ENCODE measurements at places on chromosomes 11 and 22. TPM values are rescaled to one million over a fixed set of nuclear protein-coding genes. Genes with fewer than 3 reads are reported as not detected.
A peak's percentile ranks its signal among the peaks of the same experiment; 100 is the strongest.

LDHAL6A gene
- not detected for total RNA-seq

- no peak for DNase-seq
Measured at GRCh38 chr11:109040303-109040702, 375.4 kb downstream of the DDX10 start.

DNA sequence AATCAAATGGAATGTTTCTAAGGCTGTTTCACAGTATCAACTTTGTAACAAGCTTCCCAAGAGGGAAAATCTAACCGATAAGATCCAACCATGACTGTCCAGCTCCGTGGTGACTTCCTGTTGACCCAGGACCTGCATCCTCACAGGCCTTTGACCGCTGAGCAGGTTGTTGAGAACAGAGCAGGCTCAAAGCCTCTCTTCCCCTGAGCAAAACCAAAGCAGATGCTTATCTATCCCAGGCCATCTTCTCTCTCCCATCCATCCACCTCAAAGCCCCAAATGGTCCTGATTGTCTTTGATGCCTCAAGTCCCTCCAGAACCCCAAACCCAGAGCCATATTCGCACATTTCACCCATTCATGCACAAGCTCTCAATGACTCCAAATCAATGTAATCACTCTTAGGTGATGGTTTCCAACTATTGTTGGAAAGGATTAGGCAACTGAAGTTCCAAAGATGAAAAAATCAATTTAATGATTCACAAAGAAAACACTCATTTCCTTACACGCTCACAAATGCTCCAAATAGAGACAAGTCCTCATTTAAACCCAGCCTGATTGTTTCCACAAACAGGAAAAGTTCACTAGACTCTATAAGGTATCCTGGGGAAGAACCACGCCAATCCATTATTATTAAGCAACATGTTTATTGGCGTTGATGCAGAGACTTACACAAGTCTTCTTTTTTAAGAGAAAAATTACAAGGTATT is 48.7 kb downstream of the C11orf58 start:
- DNase-seq, result no peak

DNA sequence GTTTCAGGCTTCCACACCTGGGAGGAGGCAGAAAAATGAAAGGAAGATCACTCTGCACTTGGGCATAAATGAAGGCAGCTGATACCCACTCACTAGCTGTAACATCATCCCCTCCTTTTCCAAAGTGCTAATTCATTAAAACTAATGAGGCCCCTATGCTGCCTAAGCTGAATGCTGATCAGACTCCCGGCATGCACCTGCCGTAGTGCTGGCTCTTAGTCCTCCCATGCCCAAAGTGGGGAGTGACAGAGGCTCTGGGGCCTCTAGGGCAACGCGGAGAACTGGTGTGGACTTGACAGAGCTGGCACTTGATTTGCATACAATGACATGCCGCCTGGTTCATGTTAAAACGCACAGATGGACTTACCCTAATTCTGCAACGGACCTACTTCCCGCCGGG is 96.5 kb upstream of the NCAM1 start:
- no peak for DNase-seq

GRCh38 chr11:118917481-118918127 is 8.1 kb downstream of the BCL9L start:
- DNase-seq, result peak; percentile 44

CASP5 gene
- total RNA-seq, result not detected

- no peak for DNase-seq
Measured at GRCh38 chr22:22815397-22816170, 72.0 kb upstream of the IGLL5 start.

DNA sequence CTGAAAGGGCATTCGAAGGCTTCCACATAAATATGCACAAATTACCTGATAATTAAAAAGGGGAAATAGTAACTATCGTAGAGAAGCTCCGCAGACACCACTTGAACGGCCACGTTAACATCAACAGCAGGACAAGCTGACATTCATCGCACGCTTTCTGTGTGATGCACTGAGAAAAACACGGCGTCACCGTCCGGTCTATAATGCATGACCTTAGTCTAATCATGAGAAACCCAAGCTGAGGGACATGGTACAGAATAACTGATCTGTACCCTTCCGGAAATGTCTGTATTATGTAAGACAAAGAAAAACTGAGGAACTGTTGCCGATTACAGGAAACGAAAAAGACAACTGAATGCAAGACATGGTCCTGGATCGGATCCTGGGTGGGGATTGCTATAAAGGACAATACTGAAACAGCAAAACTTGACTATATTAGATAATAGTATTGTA is 678 bp upstream of the RANGAP1 start:
- DNase-seq, result peak; percentile 32

OR5AP2 gene
- total RNA-seq, result not detected

DNA sequence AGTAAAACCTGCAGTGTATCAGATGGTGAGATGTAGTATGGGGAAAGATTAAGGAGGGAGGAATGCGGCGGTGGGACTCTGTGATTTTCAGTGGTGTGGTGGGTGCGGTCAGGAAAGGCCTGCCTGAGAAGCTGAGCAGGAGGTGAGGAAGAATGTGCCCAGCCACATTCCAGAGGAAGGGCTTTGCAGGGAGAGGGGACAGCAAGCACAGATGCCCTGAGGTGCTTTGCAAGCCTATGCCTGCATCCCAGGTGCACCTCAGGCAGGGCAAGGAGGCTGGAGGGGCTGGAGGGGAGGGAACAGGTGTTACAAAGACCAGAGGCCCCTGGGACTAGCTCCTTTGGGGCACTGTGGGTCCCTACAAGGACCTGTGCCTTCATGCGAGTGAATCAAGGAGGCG is 42.1 kb downstream of the MYO7A start:
- no peak for DNase-seq

DNA sequence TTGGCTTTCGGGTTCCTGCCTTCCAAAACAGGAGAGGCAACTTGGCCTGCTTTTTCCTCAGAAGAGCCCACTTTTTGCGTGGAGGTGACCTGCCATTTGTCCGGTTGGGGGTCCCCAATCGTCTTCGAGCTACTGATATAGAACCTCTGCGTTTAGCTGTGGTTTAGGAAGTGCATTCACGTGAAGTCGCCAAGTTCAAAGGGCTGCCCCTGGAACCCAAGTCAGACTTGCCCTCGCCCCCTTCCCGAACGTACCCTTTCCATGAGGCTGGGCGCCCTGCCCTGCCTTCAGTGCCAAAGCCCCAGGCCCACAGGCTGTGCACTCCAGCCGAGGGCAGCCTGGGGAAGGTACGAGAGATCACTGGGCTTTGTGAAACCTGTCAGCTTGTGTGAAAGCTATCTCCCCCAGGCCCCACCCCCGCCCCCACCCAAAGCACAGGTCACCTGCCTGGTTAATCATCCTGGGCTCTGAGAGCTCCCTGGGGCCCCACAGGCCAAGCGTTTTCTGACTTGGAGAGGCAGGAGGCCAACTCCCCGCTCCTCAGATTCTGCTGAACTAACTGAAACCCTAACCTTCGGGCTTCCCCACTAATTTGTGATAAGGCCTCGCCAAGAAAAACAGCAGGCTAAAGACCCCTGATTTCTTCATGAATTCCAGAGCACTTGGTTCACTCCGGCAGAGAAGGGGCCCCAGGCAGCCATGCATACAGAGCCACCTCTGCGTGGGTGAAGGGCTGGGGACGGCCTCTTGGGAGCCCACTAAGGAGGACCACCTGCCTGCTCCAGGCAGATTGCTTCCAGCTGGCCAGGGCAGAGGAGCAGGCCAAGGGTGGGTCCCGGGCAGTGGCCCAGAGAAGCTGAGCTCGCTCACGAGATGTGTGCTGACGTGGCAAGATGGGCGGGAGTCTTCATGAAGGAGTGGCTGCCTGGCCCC is 25.8 kb upstream of the KCNQ1OT1 start:
- no peak for DNase-seq

DNA sequence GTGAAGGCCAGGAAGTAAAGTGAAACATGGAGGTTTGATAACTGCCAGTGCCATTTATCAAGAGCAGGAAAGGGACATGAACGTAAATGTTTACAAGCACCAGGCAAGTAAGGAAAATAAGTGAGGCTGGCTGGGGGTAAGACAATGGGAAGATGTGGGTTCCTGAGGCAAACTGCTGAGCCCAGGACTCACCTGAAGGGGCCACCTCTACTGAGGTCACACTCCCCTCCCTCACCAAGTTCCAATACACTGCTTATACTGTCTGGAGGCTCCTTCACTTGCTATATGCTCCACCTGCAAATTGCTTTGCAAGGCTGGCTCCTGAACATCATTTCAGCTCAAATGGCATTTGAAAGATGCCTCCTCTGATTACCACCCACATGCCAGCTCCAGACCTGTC is 10.3 kb upstream of the ZC3H12C start:
- DNase-seq, result no peak

- DNase-seq, result no peak
Measured at GRCh38 chr11:104728927-104729326, 169.3 kb downstream of the CASP12 start.

DNA sequence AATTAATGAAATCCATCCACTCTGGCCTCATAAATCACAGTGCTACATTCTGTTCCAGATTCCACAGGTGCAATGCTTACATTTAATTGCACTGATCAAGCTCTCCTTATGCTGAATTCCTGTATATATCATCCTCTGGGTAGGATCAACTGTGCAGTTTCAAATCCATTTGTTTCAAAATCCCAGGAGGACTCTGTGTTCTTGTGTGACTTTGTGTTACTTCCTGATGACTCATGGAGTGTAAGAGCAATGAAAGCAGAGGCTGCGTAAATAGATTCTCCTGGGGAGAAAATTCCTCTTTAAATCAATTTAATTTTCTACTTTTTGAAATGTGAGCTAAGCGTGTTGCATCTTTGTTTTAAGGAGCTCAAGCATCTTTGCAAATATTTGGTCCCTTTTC is 752.7 kb downstream of the METTL15 start:
- DNase-seq, result no peak

- DNase-seq, result no peak
Measured at GRCh38 chr11:124756753-124757227, 4.7 kb upstream of the VSIG2 start.

GRCh38 chr11:16226245-16226644 is 130.1 kb downstream of the SOX6 start:
- DNase-seq, result no peak

KCNQ1OT1 gene
- total RNA-seq, result 0.20 TPM

C11orf16 gene
- total RNA-seq, result not detected

DNA sequence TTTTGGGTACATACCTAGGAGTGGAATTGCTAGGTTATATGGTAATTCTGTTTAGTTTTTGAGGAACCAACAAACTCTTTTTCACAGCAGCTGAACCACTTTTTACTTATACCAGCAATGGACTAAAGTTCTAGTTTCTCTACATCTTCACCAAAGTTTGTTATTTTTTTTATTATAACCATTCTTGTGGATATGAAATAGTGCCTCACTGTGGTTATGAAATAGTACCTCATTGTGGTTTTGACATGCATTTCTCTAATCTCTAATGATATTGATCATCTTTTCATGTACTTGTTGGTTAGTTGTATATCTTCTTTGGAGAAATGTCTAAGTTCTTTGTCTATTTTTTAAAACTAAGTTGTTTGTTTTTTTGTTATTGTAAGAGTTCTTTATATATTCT is 27.2 kb downstream of the STIM1 start:
- DNase-seq, result no peak

DNA sequence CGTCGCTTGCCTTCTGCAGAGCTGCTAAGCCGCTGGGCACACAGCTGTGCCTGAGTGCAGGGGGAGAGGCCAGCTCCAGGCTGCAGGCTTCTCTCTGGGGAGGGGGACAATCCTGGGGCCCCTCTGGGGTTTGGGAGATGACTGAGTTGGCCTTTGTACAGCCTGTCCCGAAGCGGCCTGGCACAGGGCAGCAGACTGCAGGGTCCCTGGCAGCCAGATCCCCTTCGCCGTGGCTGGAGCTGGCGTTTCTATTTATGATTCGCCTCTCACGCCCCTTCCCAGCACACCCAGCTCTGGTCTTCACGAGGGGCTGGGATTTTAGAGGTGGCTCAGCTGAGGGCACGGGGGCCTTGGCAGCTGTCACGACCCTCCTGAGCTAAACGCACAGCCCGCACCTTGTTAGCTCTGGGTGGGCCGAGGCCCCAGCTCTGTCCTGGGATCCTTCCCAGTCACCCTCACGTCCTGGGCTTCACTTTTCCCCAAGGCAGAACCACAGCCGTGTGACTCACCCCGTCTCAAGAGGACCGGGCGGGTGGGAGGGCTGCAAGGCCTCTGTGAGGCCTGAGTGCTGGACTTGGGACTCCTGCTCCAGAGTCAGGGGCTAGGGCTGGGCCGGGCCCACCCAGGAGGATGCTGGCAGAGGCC is 18.4 kb downstream of the OSBPL5 start:
- no peak for DNase-seq

DNA sequence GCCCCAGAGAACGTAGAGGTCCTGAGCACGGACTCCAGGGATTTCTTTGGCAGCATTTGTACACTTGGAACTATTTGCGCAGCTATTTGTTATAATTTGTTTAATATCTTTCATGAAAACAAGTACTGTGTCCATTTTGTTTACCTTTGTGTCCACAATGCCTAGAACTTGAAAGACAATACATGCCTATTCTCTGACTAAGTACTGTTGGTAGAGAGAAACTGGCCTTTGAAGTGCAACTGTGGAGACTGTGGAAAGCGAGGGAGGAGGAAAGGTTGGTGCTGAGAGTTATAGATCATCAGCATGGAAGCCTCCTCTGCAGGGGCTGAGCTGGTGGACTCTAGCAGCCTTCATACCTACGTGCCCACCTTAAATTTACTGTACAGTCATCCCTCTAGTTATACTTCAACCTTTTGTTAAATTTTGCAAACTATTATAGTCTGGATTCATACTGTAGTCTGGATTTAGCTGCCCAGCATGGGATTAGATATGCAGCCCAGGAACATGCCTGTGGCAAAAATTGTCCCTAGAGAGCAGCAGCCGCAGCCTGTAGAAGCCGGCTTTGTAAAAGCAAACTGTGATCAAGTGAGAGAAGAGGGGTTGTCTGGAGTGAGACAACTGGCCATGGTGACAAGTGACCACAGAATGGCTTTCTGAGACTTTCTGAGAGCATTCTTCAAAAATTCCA is 24.2 kb upstream of the YAP1 start:
- DNase-seq, result no peak
